ENCODE measurements at places on chromosomes 5 and 9.
A peak's percentile ranks its signal among the peaks of the same experiment; 100 is the strongest.

- DNase-seq, result no peak
Measured at GRCh38 chr5:112196584-112196983, 222.5 kb downstream of the EPB41L4A start.

GRCh38 chr5:97735209-97735608, 552.2 kb upstream of the RIOK2 start:
- DNase-seq, result no peak

GRCh38 chr9:114396558-114397218, 8.9 kb upstream of the AKNA start:
- no peak for DNase-seq

- no peak for DNase-seq
Measured at GRCh38 chr9:4295160-4295559, 4.7 kb downstream of the GLIS3 start.

DNA sequence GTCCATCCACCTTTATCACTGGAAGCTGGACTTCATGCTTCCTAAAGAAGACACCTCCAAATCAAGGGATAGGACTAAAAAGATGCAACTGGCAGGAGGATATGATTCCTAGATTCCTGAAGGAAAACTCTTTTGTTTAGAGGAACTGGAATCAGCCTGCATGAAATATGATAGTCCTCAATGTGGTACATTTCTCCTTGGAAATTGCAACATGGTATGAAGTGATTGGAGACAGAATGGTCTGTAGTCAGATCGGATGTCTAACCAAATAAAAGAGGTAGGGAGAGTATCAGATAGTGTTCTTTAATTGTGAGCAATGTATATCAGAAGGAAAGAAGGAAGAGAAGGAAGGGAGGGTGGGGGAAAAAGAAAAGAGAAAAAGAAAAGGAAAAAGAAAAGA, 116.1 kb upstream of the FSTL4 start:
- DNase-seq, result no peak

DNA sequence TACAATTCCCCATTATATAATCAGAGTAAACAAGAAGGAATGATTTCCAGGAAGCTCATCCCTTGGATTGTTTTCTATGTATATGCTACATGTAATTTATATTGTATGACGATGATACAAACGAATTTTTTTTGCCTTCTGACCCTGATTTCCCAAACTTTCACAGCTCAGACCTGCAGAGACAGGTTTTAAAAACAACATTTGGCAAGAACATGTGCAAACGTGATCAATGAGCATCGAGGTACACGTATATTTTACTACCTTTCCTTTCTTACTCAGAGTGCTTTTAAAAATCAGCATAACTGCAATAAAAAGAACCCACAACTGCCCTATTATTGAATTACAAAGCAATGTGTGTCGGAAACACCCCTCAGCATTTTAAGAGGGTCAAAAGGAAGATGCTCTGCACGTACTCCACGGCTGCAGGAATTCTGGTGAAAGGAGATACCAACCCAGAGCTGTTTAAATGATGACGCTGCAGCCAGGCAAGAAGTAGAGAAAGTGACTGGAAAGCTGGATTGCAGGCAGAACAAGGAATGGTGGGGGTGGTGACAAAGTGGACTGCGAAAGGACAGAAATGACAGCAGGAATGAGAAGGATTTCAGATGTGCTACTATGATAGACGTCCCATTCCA, 533.5 kb downstream of the RAB3C start:
- DNase-seq, result no peak

- no peak for DNase-seq
Measured at GRCh38 chr5:93385655-93386054, 195.4 kb downstream of the NR2F1-AS1 start.

DNA sequence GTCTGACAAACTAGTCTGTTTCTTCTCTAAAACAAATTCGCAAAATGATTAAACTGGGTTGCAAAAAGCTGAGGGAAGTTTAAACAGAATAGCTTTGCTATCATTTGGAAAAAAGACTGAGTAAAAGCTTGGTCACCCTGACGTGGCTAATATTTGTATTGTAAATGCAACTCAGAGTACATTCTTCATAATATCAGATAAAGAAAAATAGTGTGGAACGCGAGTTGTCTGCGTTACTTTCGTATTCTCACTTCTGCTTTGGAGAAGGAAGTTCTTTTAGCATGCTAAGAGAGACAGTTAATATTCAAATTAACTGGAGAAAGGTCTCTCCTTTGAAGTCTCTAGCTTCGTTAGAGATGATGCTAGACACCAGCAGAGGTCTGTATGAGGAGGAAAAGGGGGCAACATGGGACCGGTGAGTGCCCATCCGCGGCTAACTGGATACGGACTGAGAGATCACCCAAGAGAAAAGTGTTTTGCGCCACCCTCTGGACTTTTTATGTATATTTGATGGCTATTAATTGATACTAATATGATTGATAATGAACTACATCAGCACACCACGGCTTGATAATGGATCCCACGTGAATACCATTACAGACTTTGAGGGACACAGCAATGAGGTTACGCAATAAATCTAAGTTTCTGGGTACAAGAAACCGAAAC, 2.9 kb upstream of the CNTRL start:
- peak; percentile 11 for DNase-seq

GRCh38 chr5:111840036-111840674, 83.2 kb upstream of the NREP start:
- no peak for DNase-seq

DNA sequence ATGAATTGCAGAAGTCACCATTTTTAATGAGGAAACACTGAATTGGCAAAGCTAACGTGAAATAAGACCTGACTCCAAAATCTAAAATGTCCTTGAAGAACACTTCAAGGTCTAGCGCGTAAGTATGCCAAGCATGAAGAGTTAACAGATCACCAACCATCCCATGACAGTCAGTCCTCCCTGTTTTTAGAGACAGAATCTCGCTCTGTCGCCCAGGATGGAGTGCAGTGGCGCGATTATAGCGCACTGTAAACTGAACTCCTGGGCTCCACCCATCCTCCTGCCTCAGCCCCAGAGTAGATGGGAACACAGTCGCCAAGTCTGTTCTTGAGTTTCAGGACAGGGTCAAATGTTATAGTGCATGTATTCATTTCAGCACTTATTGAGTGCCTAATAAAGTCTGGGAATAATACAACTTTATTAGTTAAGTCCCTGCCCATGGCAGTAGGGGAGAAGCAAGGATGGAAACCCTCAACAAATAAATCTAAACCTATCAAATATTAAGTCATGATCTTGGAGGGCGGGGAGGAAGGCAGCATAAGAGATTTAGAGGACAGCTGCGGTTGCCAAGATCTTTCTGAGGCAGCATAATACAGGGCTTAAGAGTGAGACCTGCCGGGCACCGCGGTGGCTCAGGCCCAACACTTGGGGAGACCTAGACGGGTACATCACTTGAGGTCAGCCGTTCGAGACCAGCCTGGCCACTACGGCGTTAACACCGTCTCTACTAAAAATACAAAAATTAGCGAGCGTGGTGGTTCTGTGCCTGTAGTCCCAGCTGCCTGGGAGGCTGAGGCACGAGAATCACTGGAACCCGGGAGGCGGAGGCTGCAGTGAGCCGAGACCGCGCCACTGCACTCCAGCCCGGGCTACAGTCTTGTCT, 1.1 kb downstream of the ATPSCKMT start:
- no peak for DNase-seq

- peak; percentile 60 for DNase-seq
Measured at GRCh38 chr5:159310511-159310910, 19.8 kb downstream of the IL12B start.

GRCh38 chr9:127280880-127281660, 16.5 kb downstream of the GARNL3 start:
- DNase-seq, result no peak

GRCh38 chr5:72015103-72015548, 92.1 kb upstream of the MAP1B start:
- DNase-seq, result peak; percentile 6

- no peak for DNase-seq
Measured at GRCh38 chr5:136242136-136242535, 49.2 kb upstream of the SMIM32 start.

GRCh38 chr9:34493972-34494535, 28.7 kb downstream of the ENHO start:
- no peak for DNase-seq

DNA sequence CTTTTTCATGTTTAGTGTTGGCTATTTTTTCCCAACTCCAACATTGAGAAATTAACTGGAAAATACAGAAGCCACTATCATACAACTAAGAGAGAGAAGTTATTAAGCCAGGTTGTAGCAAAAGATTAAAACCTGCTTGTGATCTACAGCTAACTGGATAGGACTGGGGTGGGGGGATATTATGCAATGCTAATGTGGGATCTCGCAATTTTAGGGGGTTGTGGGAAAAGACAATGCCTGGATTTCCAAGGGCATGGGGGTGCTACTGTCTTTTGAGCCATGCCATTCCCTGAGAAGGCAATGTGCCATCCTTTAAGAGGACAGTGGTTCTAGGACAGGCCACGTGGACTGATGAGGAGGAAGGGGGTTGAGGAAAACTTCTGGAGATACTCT, 46.5 kb downstream of the MARCHF3 start:
- DNase-seq, result no peak

GRCh38 chr5:10351199-10351905, 2.1 kb upstream of the MARCHF6 start:
- DNase-seq, result no peak

DNA sequence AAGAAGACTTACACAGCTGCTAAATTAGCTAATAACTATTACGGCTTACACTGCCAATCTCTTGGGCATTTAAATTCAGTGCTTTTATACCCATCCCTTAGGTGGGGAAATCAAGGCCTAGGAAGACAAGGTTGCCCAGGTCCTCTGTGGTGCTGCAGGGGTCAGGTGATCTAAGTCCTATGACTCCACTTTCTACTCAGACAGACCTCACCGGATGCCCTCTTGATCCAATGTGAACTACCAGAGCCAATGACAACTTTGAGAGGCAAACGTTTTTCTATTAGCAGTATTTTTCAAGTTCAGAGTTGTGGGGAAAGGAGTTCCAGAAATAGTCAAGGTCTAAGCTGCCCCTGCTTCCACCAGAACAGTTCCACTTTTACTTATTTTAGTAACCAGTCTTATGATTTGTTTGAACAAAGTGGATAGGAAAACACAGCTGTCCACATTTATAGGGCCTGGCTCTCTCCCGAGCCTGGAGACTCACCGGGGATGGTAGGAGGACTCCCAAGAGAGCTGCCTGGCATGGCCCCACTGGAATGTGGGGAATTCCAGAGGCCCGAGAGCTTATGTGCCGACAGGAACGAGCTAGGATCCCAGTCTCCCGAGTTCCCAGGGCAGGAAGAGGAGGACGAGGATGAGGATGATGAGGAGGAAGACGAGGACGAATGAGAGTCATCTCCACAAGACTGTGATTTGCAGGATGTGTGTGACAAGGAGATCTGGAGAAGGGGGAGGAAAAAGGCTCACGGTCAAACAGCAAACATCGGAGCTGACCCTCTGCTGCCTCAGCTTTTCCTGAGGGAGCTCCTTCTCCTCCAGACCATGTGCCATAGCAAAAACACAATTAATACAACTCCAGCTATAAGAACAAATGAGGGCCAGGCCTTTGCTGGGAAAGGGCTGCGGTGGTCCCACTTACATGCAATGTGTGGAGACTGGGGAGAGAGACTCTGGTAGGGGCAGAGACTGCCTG, 16.7 kb downstream of the FAM193B start:
- DNase-seq, result peak; percentile 32

- peak; percentile 50 for DNase-seq
Measured at GRCh38 chr5:151659001-151659754, 27.5 kb downstream of the SPARC start.

GRCh38 chr5:157266286-157267007, 524 bp downstream of the CYFIP2 start:
- DNase-seq, result peak; percentile 44

DNA sequence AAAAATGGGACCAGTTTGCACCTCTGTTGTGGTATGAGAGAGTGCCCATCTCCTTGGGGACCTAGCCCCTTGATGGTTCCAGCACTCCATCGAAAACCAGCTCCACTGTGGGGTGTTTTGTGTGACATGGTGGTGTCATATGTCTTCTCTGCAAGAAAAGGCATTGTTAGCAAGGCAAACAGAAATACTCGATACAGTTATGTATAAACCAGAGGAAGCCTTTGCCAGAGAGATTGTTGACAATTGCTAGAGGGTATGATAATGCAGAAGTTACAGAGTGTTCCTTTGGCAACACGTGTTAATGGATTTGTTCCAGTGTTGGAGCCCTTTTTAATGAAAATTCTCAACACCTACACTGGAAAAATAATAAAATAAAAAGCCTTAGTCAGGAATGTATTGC, 270.4 kb upstream of the DMRT1 start:
- no peak for DNase-seq

- DNase-seq, result peak; percentile 20
Measured at GRCh38 chr9:88533951-88534455, 975 bp upstream of the NXNL2 start.

DNA sequence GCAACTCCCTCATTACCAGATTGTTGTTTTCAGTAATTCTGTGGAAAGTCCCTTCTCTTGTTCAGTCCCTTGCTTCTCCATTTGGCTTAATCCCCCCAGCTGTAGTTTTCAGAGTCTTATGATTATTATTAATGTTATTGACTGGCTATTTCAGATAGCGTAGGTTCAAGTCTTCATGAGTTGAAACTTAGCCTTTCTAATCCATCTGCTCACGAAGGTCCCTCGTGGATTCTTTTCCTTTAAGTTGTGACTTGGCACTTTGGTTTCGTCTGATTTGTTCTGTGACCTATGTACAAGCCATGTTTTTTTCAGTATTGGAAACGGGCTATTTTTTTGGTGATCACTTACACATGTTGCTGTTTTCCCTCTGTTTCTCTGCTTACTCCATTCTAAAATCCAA, 260.3 kb downstream of the TMEM167A start:
- no peak for DNase-seq

GRCh38 chr5:73061593-73061992, 58.8 kb upstream of the TMEM171 start:
- no peak for DNase-seq

- DNase-seq, result no peak
Measured at GRCh38 chr5:112822456-112822855, 38.6 kb upstream of the SRP19 start.

DNA sequence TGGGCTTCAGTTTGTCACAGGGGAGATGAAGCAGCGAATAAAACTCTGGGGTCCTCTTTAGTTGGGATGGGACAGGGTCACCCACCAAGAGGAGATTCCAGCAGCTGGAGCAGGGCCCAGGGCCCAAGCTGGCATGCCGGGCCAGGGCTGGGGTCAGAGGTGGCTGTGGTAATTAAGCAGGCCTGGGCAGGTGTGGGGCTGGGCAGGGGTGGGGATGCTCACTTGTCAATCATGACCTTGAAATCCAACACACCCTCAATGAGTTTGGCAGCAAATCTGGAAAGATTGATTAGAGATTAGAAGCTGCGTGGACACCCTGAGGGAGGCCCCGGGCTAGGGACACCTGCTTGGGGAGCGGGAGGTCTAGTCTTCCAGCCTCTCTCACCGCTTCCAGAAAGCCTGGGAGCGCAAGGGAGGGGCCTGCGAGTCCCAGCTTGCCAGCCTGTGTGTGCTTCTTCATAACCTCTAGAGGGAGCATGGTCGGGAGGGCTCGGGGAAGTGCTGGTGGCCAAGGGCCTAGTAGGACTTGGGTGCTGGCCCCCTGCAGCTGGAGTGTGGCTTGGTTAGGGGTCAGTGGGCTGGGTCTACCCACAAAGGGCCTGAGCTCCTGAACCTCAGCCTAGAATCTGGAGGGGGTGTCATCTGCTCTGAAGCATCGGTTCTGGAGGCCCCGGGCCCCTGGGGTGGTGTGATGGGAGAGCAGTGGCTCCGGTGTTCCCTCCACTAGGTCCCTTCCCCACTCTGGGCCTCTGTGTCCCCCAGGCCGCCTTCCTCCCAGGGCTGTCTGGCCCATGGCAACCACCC, 7.6 kb downstream of the CRAT start:
- no peak for DNase-seq
